Right cardiac atrium (tissue), 5 donors: ENCODE measurements at places on chromosomes 5 and 9. TPM values are rescaled to one million over a fixed set of nuclear protein-coding genes. Genes with fewer than 3 reads are reported as not detected.

The ALG2 gene
- 13.6 TPM for polyA plus RNA-seq

The OR1J2 gene
- not detected for polyA plus RNA-seq

The TSLP gene
- polyA plus RNA-seq = 3.9 TPM

The ANKRD20A1 gene
- polyA plus RNA-seq = 3.0 TPM

The IRX4 gene
- polyA plus RNA-seq = not detected

The SLC24A2 gene
- not detected for polyA plus RNA-seq

The DIPK1B gene
- 42.7 TPM for polyA plus RNA-seq
